ENCODE measurements at places on chromosomes 11 and 22. TPM values are rescaled to one million over a fixed set of nuclear protein-coding genes. Genes with fewer than 3 reads are reported as not detected.

Gene SOX10
- total RNA-seq: 3.2 TPM

Gene OR2AT4
- total RNA-seq: not detected

Gene PNPLA3
- total RNA-seq: 2.2 TPM

Gene PTDSS2
- 45.1 TPM for total RNA-seq

GRCh38 chr11:23673366-23673765 lies 813.1 kb upstream of the CCDC179 start:
- no peak overlapping the region for H3K4me3 ChIP-seq
- H3K36me3 ChIP-seq: no peaks in the 10 kb centered on the region
- H3K27me3 ChIP-seq: no peaks in the 10 kb centered on the region
- no peaks in the 10 kb centered on the region for H3K4me1 ChIP-seq
- no peak overlapping the region for H3K27ac ChIP-seq
- DNase-seq: no peak

DNA sequence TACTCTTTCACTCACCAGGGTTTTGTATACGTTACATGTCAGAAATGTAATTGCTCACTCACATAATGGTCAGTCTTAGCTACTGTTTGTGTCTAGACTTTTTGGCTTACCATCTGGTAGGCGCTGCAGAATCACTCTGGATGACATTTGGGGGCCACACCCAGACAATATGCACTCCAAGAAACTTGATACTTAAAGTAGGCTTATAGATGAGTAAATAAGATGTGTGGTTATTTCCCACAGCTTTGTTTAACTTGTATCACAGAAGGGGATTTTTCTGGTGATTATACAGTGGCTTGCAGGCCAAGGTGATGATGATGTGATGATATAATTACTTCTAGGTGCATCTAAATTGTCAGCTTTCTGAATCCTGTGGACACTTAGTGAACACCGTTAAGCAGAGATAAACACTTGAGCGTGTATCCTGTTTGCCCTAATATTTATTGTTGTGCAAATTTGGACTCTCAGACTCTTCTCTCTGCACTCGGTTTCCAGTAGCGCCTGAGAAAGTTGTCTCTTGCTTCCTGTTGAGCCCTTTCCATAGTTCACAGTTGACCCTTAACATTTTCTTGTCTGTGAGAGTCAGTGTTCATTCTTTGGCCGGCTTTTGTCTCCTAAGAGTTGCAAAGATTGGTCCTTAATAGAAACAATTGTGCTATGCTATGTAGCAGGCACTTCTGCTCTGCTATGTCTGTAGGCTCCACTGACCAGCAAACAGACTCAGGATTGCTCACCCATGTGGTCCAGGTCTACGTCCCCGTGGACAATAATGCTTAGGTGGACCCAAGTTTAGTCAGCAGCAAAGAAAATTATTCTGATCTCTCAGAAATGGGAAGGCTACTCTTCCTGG lies 89.3 kb downstream of the PRR5L start:
- DNase-seq: no peak
- no peak overlapping the region for H3K27ac ChIP-seq
- H3K36me3 ChIP-seq: no peaks in the 10 kb centered on the region
- H3K4me1 ChIP-seq: peaks cover 1% of the 10 kb centered on the region

- H3K4me1 ChIP-seq: no peaks in the 10 kb centered on the region
- no peak overlapping the region for H3K27ac ChIP-seq
- no peak overlapping the region for H3K4me3 ChIP-seq
- no peaks in the 10 kb centered on the region for H3K36me3 ChIP-seq
- no peak for DNase-seq
Observed at GRCh38 chr11:74132833-74133232, 38.0 kb downstream of the C2CD3 start.

- H3K4me3 ChIP-seq: no peak overlapping the region
- no peaks in the 10 kb centered on the region for H3K4me1 ChIP-seq
- H3K36me3 ChIP-seq: no peaks in the 10 kb centered on the region
- no peak overlapping the region for H3K27ac ChIP-seq
- DNase-seq: no peak
Observed at GRCh38 chr22:37318364-37319109, 36.2 kb downstream of the CYTH4 start.

DNA sequence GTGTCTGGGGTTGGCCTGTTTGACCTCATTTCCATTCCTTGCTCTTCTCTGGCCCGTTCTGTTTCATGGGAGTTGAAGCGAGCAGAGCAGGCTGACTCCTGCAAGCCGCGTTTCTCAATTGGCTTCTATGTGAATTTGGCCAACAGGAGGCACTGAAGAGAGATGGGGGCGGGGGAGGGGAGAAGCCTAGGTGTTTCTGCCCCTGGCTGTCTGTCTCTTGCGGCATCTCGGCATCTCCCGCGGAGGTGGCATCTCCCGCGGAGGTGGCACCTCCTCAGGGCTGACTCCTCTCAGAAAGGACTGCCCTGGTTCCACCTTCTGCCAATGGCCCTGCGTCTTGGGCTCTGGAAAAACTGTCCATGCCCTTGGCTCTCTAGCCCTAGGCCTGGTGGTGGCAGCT lies 125.6 kb upstream of the CSNK2A3 start:
- no peak overlapping the region for H3K4me3 ChIP-seq
- no peaks in the 10 kb centered on the region for H3K27me3 ChIP-seq
- DNase-seq: no peak
- no peaks in the 10 kb centered on the region for H3K4me1 ChIP-seq

GRCh38 chr11:65766535-65766934 lies 14.2 kb downstream of the AP5B1 start:
- no peak for DNase-seq
- H3K27ac ChIP-seq: no peak overlapping the region
- no peaks in the 10 kb centered on the region for H3K4me1 ChIP-seq
- H3K4me3 ChIP-seq: no peak overlapping the region

DNA sequence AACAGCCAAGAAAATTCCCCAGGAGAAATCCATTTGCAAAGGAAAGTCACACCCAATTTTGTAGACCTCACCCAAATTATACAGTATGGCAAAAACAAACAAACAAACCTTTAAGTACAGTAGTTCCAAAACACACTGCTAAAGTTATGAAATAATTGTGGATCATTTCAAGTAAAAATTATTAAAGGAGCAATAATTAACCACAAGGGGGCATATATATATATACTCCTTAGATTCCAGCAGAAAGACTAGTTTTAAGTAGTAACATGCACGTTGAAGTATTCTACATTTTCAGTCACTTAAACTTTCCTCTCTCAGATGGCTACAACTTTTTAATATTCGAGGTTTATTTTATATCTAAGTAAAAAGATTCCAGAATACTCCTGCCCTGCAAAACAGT lies 26.8 kb downstream of the RNF141 start:
- no peak for DNase-seq
- no peaks in the 10 kb centered on the region for H3K27me3 ChIP-seq
- H3K4me3 ChIP-seq: no peak overlapping the region
- H3K36me3 ChIP-seq: no peaks in the 10 kb centered on the region
- H3K27ac ChIP-seq: no peak overlapping the region
- peaks cover 2% of the 10 kb centered on the region for H3K4me1 ChIP-seq

DNA sequence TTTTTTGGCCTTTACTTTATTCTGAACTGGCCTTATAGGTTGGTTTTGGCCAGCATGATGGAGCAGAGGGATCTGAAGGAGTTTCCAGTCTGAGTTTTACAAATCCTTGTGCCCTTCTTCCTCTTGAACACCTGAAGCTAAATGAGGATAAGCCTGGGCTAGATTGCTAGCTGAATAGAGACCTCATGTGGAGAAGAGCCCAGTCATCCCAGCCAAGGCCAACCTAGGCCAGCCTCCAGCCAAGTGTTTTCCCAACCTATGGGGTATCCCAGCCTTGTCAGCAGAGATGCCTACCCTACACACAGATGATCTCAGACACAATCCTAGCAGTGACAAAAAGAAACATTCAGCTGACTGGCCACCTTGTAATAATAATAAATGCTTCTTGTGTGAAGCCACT lies 966 bp upstream of the CASP12 start:
- DNase-seq: no peak
- no peak overlapping the region for H3K4me3 ChIP-seq
- H3K27me3 ChIP-seq: no peaks in the 10 kb centered on the region
- H3K36me3 ChIP-seq: no peaks in the 10 kb centered on the region

DNA sequence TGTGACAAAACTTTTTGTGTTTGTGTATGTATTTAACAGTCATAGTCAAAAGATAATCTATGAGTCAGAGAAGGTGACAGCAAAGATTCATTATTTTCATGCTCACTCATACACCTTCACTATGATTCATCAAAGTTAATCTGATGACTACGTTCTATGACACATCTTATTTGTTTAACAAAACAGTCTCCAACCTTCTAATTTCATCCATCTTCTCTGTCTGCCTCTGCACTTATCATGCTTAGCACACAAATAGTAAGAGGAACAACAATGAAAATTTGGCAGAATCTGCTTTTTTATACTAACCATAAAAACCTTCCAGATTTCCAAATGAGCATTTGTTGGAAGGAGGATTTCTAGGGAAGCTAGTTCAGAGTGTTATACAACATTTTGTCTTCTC lies 568.9 kb downstream of the LUZP2 start:
- H3K27ac ChIP-seq: no peak overlapping the region
- H3K4me3 ChIP-seq: no peak overlapping the region
- H3K4me1 ChIP-seq: no peaks in the 10 kb centered on the region
- no peaks in the 10 kb centered on the region for H3K27me3 ChIP-seq
- H3K36me3 ChIP-seq: no peaks in the 10 kb centered on the region

DNA sequence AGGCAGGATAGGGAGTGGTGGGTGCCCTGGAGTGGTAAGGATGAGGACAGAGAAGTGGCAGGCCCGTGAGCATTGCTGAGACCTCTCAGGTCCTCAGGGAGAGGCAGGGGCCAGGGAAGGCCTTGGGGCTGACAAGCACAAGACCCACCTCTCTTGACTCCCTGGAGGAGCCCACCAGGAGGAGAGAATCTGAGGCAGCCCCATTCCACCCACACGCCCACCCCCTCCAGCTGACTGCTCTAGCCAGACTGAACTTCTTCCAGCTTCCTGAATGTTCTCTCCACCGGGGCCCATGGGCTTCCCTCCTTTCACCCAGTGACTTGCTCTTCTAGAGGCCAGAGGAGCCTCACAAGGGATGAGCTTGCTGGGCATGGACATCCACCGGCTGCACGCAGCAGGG lies 1403.0 kb downstream of the BRD1 start:
- no peak overlapping the region for H3K4me3 ChIP-seq
- H3K36me3 ChIP-seq: no peaks in the 10 kb centered on the region
- no peaks in the 10 kb centered on the region for H3K27me3 ChIP-seq

DNA sequence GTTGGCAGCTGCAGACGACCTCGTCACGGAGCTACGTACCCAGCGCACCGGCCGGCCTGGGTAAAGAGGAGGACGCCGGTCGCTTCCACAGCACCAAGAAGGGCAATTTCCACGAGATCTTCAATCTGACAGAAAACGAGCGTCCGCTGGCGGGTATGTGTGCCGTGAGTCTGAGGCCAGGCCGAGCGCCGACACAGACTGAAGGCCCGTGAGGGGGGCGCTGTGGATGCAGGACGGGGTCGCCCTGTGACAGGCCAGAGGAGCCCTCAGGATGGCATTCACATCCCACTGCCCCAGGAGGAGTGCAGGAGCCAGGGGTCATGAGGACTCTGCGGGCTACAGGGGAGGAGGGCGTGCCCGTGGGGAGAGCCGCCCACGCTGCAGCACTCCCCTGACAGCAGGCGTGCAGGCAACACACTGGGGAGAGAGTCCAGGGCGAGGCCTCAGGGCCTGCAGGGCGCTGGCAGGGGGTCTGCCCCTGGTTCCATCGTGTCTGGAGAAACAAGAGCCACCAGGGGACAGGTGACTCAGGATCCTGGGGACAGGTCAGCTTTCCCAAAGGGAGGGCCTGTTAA lies 53.6 kb downstream of the GRAMD4 start:
- no peak for DNase-seq
- no peaks in the 10 kb centered on the region for H3K27me3 ChIP-seq
- H3K27ac ChIP-seq: no peak overlapping the region
- H3K36me3 ChIP-seq: no peaks in the 10 kb centered on the region

- no peak within 1 kb of the TSS for H3K4me3 ChIP-seq
- H3K36me3 ChIP-seq: no peaks in the 10 kb centered on the region
- H3K4me1 ChIP-seq: no peaks in the 10 kb centered on the region
- no peak for DNase-seq
- H3K27me3 ChIP-seq: no peaks in the 10 kb centered on the region
Observed at GRCh38 chr11:55607545-55607944, at the start of gene OR4C11. Gene OR4C11 (minus strand): TSS chr11:55607645. CDS start chr11:55604373, 3,272 bp downstream.

DNA sequence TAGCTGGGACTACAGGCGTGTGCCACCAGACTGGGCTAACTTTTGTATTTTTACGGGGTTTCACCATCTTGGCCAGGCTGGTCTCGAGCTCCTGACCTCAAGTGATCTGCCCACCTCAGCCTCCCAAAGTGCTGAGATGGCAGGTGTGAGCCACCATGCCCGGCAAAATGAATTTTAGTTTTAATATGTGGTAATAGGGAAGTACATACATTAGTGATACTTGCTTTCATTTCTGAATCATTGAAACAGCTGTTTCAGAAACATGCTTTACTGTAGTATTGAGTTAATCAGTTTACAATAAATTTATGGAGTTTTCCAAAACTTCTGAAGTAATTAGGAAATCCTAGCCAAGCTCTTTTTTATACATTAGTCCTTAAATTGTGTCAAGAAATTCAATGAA lies 15.6 kb downstream of the PCF11 start:
- no peaks in the 10 kb centered on the region for H3K27me3 ChIP-seq
- no peak for DNase-seq
- H3K4me3 ChIP-seq: no peak overlapping the region
- H3K27ac ChIP-seq: no peak overlapping the region
- H3K36me3 ChIP-seq: no peaks in the 10 kb centered on the region

- H3K27me3 ChIP-seq: no peaks in the 10 kb centered on the region
- H3K36me3 ChIP-seq: no peaks in the 10 kb centered on the region
- no peaks in the 10 kb centered on the region for H3K4me1 ChIP-seq
- no peak overlapping the region for H3K4me3 ChIP-seq
- DNase-seq: no peak
- H3K27ac ChIP-seq: no peak overlapping the region
Observed at GRCh38 chr11:78832226-78832947, 257.7 kb upstream of the NARS2 start.

DNA sequence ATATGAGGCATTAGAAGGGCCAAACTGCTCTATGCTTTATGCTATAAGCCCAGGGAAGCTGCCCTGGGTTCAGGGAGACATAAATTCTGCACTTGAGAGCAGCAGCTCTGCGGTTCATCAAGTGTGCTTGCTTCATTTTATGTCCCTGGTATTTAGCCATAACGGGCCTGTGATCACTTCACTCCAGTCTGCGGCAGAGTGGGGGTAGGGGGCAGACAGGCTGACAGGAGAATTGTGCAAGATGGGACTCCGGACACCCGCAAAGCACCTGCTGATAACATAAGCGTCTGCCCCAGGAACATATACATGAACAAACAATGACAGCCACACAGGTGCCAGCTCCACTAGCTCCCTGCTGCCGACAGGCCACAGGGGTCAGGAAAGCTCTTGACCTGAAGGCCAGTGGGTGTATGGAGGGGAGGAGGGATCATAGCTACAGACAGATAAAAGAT lies 56.1 kb downstream of the SMCO4 start:
- no peak overlapping the region for H3K4me3 ChIP-seq
- no peak overlapping the region for H3K27ac ChIP-seq

All from ovary (tissue), 10 donors.